Endothelial cell of umbilical vein (primary cell): ENCODE measurements at places on chromosomes 1 and 21. TPM values are rescaled to one million over a fixed set of nuclear protein-coding genes. Genes with fewer than 3 reads are reported as not detected.

Gene CCT8
- total RNA-seq: 212 and 213 TPM in 2 replicates

Gene PPIAL4G
- not detected in 2 replicates for total RNA-seq

Gene AMY1A
- not detected in 2 replicates for total RNA-seq

Gene TRAF3IP3
- total RNA-seq: not detected in 2 replicates

Gene GPR161
- total RNA-seq: 34.8 and 36.5 TPM in 2 replicates

Gene XPR1
- 26.7 and 29.3 TPM in 2 replicates for total RNA-seq

Gene MCOLN3
- total RNA-seq: not detected in 2 replicates

Gene OR2L8
- not detected in 2 replicates for total RNA-seq

Gene LCE3E
- total RNA-seq: not detected in 2 replicates

Gene CSF3R
- not detected in 2 replicates for total RNA-seq

DNA sequence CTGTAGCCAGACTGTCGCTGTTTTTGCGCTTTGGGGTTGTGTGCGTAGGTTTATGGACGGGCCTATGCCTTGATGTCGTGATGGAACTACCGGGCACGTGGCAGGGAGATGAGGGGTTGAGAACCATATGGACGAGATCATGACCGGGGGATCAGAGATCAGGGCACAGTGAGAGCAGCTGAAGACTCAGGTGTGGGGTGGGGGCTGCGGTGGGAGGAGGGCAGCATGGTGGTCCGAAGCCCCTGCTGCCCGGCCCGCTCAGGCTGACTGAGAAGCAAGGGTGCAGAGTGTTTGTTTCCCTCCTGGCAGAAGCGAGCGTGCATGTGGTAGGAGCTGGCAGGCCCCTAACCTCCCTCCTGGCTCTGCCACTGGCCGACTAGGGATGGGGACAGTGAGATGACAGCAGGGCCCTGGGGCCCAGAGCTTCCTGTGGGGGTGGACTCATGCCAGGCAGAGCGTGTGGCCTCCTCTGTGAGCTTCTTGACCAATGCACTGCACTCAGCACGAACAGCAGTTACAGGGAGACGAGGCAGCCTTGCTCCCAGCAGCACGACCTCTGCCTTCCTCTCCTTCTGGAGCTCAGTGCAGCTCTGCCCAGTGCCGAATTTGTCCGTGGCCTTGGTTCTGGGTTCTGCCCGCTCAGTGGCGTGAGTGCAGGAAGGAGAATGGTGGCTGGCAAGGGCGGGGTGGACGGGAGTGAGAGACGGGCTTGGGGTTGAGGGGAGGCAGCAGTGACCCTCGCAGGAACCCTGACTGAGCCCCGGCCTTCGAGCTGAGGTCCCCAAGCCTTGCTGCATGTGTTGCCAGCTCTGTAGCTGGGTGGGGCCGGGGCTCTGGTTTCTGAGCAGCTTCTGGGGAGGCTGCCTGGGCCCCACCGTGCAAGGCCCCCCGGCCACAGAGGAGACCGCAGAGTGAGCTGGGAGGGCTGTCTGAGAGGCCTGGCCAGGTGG, 22.2 kb upstream of the LRRC3 start:
- H3K4me3 ChIP-seq: no peak overlapping the region
- no peak for DNase-seq
- H3K4me1 ChIP-seq: no peaks in the 10 kb centered on the region
- H3K27me3 ChIP-seq: no peaks in the 10 kb centered on the region
- H3K36me3 ChIP-seq: no peaks in the 10 kb centered on the region

DNA sequence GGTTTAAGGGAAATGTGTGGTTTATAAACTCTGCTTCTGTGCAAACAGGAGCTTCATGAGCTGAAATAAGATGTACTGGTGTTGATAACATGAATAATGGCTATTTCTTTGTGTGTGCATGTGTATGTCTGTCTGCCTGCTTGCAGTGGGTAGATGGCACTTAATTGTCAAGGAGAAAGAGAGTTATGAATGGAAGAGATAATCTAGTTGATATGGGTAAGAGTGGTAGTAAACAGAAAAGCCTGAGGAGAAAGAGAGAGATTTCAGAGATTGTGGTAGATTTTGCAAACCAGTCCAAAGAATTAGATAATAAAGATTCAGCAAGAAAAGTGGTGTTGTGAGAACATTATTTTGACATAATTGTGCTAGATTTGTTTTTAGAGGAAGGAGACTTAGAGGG, 7.7 kb downstream of the SUCO start:
- H3K4me3 ChIP-seq: no peak overlapping the region
- H3K4me1 ChIP-seq: no peaks in the 10 kb centered on the region
- H3K27ac ChIP-seq: no peak overlapping the region
- H3K27me3 ChIP-seq: no peaks in the 10 kb centered on the region

GRCh38 chr1:194069168-194069830, 882.9 kb upstream of the B3GALT2 start:
- H3K36me3 ChIP-seq: no peaks in the 10 kb centered on the region
- H3K4me1 ChIP-seq: peaks cover 2% of the 10 kb centered on the region
- no peaks in the 10 kb centered on the region for H3K27me3 ChIP-seq
- DNase-seq: no peak
- no peak overlapping the region for H3K4me3 ChIP-seq

DNA sequence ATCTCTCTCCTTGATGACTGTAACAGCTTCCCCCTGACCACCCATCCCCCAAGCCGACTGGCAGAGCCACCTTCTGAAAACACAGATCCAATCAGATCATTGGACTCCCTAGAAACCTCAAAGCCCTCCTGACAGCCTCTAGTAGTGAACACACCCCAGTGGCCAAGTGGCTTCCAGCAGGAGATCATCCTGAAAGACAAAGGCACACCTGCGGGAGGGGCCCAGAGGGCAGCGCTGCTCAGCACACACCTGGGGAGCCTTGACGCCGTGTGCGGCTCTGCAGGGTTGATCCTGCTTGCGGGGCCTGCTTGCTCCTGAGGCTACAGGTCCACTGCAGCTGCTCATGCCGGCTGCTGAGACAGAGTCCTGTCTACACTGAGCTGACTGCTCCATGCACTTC, 41.5 kb downstream of the SLC66A1 start:
- H3K4me3 ChIP-seq: no peak overlapping the region
- no peak for DNase-seq
- no peaks in the 10 kb centered on the region for H3K4me1 ChIP-seq
- no peaks in the 10 kb centered on the region for H3K27me3 ChIP-seq

- no peak overlapping the region for H3K27ac ChIP-seq
- no peak overlapping the region for H3K4me3 ChIP-seq
These were observed 84.1 kb upstream of the C21orf91 start for GRCh38 chr21:17903029-17903806.

GRCh38 chr1:202085682-202086373, 36.9 kb upstream of the GPR37L1 start:
- H3K27me3 ChIP-seq: peaks cover 5% of the 10 kb centered on the region
- H3K27ac ChIP-seq: no peak overlapping the region
- H3K36me3 ChIP-seq: no peaks in the 10 kb centered on the region
- no peaks in the 10 kb centered on the region for H3K4me1 ChIP-seq
- no peak for DNase-seq

DNA sequence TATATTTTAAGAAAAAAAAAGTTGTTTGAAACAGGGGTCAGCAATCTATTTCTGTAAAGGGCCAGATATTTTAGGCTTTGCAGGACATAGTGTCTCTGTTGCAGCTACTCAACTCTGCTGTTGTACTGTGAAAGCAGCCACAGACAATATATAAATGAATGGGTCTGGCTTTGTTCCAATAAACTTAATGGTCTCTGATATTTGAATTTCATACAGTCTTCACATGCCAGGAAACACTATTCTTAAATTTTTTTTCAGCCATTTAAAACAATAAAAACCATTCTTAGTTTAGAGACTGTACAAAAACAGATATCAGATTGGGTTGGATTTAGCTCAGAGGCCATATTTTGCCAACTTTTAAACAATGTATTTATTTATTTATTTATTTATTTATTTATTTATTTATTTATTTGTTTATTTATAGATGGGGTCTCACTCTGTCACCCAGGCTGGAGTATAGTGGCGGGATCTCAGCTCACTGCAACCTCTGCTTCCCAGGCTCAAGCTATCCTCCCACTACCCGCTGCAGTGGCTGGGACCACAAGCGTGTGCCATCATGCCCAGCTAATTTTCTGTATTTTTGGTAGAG, 102.8 kb downstream of the DNM3 start:
- no peak overlapping the region for H3K4me3 ChIP-seq
- no peaks in the 10 kb centered on the region for H3K36me3 ChIP-seq
- no peak overlapping the region for H3K27ac ChIP-seq
- H3K4me1 ChIP-seq: peaks cover 9% of the 10 kb centered on the region
- peak; percentile 2 for DNase-seq

- no peak overlapping the region for H3K27ac ChIP-seq
- H3K36me3 ChIP-seq: no peaks in the 10 kb centered on the region
- DNase-seq: no peak
- no peaks in the 10 kb centered on the region for H3K4me1 ChIP-seq
These were observed 8.3 kb upstream of the PADI1 start for GRCh38 chr1:17196496-17197185.

GRCh38 chr21:32962268-32962667, 63.5 kb upstream of the OLIG2 start:
- no peaks in the 10 kb centered on the region for H3K36me3 ChIP-seq
- no peak overlapping the region for H3K4me3 ChIP-seq
- H3K27me3 ChIP-seq: peaks cover 22% of the 10 kb centered on the region
- H3K4me1 ChIP-seq: no peaks in the 10 kb centered on the region
- H3K27ac ChIP-seq: no peak overlapping the region

GRCh38 chr21:40926238-40926637, 79.3 kb upstream of the DSCAM start:
- no peak overlapping the region for H3K4me3 ChIP-seq
- H3K4me1 ChIP-seq: no peaks in the 10 kb centered on the region
- H3K27me3 ChIP-seq: no peaks in the 10 kb centered on the region
- no peak overlapping the region for H3K27ac ChIP-seq
- H3K36me3 ChIP-seq: no peaks in the 10 kb centered on the region

DNA sequence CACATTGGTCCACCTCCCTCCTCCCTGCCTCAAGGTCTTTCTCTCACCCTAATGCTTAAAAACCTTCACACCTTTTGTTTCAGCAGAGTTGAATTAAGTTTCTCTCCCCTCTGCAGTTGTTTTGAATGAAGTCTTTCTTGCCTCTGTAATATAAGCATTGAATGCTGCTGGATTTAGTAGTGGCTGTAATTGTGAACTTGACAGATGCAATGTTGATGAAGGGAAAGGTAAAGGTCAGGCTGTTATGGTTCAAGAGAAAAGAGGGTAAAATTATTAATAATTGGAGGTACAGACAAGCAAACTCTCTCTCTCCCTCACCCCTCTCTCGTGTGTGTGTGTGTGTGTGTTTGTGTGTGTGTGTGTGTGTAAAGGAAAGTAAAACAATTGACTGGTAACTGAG, 509.8 kb downstream of the AMY1C start:
- no peak overlapping the region for H3K4me3 ChIP-seq
- no peak overlapping the region for H3K27ac ChIP-seq
- no peaks in the 10 kb centered on the region for H3K4me1 ChIP-seq
- no peaks in the 10 kb centered on the region for H3K27me3 ChIP-seq

DNA sequence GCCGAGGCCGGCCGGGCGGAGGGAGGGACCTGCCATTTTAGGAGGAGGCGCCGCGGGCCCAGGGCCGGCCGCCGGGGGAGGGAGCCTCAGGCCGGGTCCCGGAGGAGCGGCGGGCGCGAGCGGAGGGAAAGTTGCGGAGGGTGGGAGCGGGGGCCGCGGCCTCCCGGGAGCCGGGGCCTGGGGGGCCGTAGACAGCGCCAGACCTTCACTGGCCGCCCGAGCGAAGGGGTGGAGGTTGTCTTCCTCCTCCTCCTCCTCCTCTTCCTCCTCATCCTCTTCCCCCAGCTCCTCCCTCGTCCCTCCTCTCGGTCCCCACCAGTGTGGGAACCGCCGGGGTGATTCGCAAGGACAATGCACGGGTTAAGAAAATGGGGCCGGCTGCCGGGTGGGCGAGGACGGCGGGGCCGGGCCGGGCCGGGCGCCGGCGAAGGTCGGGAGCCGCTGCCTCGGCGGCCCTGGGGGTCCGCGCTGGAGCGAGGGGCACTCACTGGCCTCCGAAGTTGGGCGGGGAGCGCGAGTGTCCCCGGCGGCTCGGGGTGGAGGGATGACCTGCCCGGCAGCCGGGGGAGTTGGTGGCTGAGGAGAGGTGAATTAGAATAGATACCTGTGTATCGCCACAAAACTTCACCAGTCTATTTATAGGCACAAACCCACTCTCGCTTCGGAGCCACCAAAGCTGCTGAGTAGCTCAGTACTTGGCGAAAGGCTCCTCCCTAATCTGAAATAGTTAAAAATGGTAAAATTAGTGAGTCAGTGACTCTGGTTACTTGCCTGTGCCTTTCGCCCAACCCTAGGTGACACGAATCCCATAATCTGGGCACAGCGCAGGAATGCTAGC, 1.3 kb downstream of the DYRK1A start:
- peaks cover 47% of the 10 kb centered on the region for H3K4me1 ChIP-seq
- H3K4me3 ChIP-seq: peak overlapping the region; percentile 89
- H3K27me3 ChIP-seq: no peaks in the 10 kb centered on the region
- H3K36me3 ChIP-seq: no peaks in the 10 kb centered on the region

GRCh38 chr1:171434717-171435346, 50.5 kb upstream of the PRRC2C start:
- DNase-seq: peak; percentile 84
- no peaks in the 10 kb centered on the region for H3K36me3 ChIP-seq
- H3K4me1 ChIP-seq: peaks cover 13% of the 10 kb centered on the region
- no peak overlapping the region for H3K4me3 ChIP-seq
- peak overlapping the region; percentile 91 for H3K27ac ChIP-seq
- no peaks in the 10 kb centered on the region for H3K27me3 ChIP-seq

GRCh38 chr1:111469539-111469938, 4.2 kb upstream of the C1orf162 start:
- H3K27me3 ChIP-seq: no peaks in the 10 kb centered on the region
- H3K36me3 ChIP-seq: no peaks in the 10 kb centered on the region
- H3K4me3 ChIP-seq: no peak overlapping the region
- no peak for DNase-seq

- H3K27me3 ChIP-seq: no peaks in the 10 kb centered on the region
- H3K36me3 ChIP-seq: no peaks in the 10 kb centered on the region
- no peaks in the 10 kb centered on the region for H3K4me1 ChIP-seq
- DNase-seq: no peak
These were observed 200.7 kb downstream of the LHX8 start for GRCh38 chr1:75334876-75335389.

DNA sequence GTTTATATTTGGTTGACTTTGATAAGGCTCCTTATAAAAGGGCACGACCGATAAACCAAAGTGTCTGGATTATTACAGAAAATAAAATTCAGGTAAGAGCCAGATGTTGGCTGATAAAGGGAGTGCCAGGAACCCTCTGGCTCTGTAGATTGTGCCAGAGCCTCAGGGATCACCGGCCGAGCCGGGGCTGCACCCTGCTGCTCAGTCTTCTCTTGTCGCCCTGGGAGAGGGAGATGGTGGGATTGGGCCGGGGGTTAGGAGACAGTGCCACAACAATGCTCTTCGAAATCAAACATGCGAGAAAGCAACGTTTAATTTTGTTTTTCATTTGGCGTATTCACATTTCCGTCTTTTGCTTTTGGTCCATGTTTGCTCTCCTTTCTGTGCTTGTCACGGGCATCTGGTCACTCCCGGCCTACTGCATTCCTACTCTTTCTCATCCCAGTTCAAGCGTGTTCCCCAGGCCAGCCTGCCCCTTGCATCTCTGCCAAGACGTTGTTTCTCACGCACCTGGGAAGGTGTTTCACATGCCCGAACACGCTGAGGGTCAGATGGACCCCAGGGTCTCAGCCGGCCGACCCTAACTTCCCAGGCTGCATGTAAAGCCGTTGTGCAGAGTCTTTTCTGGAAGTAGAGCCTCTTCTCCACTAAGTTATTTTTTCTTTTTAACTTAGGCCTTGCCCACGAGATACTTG, 18.8 kb upstream of the C2CD2 start:
- peaks cover 7% of the 10 kb centered on the region for H3K4me1 ChIP-seq
- DNase-seq: no peak
- H3K36me3 ChIP-seq: no peaks in the 10 kb centered on the region
- no peaks in the 10 kb centered on the region for H3K27me3 ChIP-seq
- no peak overlapping the region for H3K4me3 ChIP-seq
- no peak overlapping the region for H3K27ac ChIP-seq

- no peaks in the 10 kb centered on the region for H3K4me1 ChIP-seq
- H3K36me3 ChIP-seq: no peaks in the 10 kb centered on the region
- no peaks in the 10 kb centered on the region for H3K27me3 ChIP-seq
These were observed 45.9 kb downstream of the MATN1 start for GRCh38 chr1:30677471-30677870.
